ENCODE measurements at places on chromosomes 16 and 17.

DNA sequence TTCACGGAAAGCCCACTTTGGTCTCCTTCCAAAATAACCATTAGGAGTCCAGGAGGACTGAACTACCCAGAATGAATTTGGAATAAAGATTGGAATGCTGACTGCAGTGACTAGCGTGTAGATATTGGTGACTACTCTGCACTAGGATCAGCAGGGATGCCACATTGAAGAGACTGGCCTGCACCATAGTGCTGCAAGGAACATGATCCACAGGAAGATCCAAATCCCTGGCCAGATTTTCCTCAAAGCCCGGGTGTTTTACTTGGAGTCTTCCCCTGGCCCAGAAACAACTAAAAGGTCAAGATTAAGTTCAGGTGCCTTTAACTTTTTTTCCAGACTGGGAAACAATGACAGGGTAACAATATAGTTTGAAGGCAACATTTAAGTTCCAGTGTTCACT, 870.4 kb downstream of the CDH8 start:
- DNase-seq = no peak

GRCh38 chr16:88836791-88837190, 20.0 kb downstream of the GALNS start:
- DNase-seq = no peak

DNA sequence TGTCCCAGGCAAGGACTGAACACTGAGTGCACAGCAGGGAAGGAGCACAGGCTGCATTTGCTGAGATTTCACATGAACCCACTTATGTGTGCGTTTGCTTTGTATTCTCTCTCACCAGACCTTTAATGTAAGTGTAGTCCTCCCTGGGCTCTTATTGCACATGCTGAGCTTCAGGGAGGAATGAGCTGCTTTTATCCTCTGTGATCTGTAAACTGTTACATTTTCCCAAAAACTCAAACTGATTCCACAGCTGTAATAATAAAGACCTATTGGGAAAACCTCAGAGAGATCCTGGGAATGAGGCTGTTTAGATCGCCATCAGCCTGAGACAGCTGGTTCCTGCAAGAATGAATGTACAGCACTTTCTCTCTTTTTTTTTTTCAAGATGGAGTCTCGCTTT, 53.6 kb upstream of the ADORA2B start:
- no peak for DNase-seq

DNA sequence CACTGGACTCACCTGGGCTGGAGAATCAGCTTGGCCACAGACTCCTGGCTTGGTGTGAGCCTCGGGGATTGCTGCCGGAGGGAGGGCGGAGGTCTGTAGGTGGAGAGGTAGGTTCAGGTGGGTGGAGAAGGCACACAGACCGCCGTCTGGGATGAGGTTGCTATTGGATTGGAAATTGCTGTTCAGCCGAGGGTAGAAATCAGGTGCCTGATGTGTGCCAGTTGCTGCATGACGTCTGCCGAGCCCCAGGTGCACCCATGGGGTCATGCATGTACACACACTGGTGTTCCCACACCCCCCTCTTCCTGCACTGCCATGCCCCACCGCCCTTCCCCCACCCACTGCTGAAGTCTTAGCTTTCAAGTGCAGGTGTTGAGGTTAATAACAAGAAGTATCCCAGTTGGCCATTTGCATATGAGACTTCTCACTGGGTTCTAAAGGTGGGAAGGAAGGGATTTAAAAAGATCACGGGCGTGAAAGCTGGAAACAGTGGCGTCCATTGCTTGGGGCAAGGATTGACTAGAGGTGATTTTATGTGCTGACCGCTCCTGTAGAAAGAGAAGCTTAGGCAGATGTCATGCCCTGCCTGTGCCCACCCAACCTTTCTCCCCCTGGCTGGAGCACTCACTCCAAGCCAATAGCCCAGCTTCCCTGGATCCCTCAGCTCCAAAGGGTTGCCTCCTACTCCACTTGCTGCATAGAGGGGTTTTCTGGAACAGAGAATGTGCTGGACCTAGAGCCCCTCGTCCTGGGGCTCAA, 193.6 kb downstream of the CCDC182 start:
- no peak for DNase-seq

- no peak for DNase-seq
These were observed 7.6 kb downstream of the UBALD2 start for GRCh38 chr17:76272541-76273444.

DNA sequence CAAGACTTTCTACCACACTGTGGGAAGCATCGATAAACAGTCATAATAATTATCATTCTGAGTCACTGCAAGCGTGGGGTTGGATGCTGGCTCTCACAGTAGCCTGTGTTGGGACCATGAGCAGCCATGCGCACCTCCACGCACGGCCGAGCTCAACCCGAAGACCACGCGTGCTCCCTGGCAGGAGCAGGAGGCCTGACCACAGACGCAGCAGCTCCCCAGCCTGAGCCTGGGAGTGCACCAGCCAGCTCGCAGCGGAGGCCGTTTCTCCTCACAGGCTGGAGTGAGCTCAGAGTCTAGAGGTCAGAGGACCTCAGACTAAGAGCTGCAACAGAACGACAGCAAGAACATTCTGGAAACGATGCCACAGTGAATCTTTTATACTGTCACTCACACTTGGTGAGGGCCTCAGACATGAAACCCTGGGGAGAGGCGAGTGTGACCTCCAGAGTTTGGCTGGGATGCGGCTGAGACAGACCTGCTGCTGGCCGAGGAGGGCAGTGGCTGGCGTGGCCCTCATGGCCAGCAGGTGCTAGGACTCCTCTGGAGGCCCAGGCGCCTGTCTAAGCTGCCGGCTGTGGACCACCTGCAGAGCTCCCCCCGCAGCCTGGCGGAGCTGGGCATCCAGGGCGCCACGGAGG, 6.0 kb downstream of the NDUFAF8 start:
- DNase-seq = no peak

DNA sequence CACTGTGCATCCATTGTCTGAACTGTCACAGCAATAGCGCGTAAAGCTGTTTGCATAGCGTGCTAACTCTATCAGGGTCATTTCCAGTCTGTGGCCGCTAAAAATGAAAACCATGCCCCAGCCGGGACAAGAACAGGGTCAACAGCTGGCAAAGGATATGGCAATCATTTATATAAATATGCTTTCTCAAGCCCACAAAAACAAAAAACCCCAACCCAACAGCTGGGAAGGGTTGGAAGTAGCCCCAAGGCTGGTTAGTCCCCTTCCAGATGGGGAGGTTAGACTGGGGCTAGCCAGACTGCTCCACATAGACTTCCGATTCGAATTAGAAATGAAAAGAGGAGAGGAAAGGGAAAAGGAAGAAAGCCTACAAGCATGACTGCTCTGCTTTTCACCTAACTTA, 203.3 kb upstream of the TBX2 start:
- no peak for DNase-seq

Measured in activated CD8-positive, alpha-beta memory T cell treated with anti-CD3 and anti-CD28 coated beads, Interleukin-2, amount 50 U/mL, for 48 hours (primary cell).